ENCODE measurements at places on chromosomes 4 and X.

DNA sequence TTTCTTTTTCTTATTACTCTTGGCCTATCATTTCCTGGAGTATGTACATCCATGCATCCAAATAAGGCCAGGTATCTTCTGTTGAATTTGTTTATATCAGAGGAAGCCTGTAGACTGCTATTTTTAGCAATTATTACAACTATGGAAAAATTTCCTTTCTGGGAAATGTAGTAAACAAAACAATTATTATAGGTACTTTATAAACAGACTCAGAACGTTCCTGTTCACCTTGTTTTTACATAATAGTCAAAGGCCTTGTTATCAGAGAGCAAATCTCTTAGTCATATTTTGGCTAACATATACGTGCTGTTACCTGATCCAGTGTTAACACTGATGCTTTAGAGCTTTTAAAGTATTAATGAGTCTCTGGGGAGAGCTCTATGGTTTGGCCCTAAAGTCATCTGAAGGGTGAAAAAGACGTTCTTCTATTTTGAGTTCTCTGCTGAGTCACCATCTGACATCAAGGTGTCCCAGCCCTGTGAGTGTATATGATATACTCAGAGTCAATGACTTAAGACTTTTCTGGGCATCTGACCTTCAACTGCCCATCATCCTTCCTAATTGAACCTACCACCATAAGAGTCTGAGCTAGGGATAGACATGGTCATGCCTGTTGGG is 7.3 kb downstream of the SPARCL1 start:
- DNase-seq: no peak

DNA sequence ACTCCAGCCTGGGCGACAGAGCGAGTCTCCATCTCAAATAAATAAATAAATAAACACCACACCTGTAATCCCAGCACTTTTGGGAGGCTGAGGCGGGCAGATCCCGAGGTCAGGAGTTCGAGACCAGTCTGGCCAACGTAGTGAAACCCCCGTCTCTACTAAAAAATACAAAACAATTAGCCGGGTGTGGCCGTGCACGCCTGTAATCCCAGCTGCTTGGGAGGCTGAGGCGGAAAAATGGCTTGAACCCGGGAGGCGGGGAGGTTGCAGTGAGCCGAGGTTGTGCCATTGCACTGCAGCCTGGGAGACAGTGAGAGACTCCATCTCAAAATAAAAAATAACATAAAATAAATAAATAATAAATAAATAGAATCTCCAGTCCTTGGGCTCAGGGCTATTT is 185.8 kb downstream of the SHOX start:
- no peak for DNase-seq

GRCh38 chr4:142284402-142285221 is 561.5 kb downstream of the INPP4B start:
- DNase-seq: no peak

- DNase-seq: no peak
Observed at GRCh38 chrX:30296408-30297254, 12.6 kb downstream of the NR0B1 start.

- DNase-seq: no peak
Observed at GRCh38 chrX:87728459-87728858, 210.9 kb downstream of the KLHL4 start.

DNA sequence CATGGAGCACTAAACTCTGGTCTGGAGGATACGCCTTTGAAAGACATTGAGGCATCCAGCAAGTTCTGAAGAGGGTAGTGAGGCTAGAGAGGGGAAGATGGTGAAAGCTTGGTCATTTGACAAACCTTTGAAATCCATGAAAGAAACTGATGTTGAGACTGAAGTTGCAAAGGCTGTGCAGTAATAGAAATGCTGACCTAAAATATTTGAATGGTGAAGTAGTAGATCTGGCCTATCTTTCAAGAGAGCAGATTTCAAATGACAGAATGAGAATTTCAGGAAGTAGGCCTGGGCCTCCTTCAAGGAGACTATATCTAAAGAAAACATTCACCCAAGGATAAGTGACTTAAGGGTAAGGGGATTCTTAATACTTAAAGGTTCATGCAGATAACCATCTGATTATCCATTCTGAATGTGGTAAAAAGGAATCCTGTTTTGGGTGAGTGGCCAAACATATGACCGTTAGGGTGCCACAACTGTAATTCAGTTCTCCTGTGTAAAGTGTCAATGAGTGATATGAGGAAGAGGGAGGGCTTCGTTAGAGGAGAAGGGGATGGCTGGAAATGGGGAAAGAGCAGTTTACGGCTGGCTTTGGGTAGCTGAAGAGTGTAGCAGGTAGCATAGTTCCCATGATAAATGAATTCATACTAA is 62.2 kb downstream of the AMELX start:
- no peak for DNase-seq

DNA sequence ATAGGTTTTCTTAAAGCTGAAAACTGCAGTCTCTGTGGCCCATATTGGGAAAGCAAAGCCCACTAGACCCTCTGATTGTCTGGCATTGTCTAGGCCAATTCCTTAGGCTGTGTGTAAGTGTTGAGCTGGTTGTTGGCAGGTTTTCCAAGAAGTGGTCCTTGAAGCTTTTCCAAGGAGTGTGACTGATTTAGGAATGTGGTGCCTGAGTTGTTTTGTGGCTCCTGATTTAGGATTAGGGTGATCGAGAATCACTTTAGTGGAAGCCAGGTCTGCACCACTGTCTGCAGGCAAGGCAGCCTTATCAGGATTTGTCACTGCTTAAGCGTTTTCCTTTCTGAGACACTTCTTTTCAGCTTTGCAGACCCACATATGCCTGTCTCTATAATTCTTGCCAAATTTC is 339.0 kb upstream of the DDX53 start:
- DNase-seq: no peak

- DNase-seq: no peak
Observed at GRCh38 chr4:84856468-84857049, 109.9 kb downstream of the WDFY3 start.

- no peak for DNase-seq
Observed at GRCh38 chr4:11632025-11632424, 203.3 kb upstream of the HS3ST1 start.

DNA sequence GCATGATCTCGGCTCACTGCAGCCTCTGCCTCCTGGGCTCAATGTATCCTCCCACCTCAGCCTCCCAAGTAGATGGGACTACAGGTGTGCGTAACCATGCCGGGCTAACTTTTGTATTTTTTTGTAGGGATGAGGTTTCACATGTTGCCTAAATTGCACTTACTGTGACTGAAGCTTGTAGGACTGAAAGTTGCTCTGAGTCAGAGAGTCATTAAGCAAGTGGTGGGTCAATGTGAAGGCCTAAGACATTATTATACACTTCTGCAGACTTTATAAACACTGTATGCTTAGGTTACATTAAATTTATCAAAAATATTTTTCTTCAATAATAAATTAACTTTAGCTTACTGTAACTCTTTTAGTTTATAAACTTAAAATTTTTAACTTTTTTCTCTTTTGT is 170.2 kb downstream of the FAT4 start:
- DNase-seq: no peak

GRCh38 chrX:124208660-124209059 is 123.8 kb upstream of the TEX13D start:
- no peak for DNase-seq

DNA sequence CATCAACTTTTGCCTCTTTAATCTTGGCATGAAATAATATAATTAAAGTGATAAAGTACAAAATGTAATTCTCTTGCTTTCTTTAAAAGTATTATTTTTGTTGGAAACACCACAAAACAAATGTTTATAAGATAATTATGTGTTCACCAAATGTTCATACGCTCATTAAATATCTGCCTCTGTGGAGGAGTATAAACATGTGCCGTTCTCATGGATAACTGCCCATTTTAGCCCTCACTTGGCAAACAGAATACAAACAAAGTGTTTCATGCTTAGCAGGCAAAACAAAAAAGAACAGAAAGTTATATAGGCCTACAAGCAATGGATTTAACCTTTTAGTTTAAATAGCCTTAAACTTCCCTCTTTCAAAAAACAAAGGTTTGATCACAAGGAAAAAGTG is 800.5 kb upstream of the DIAPH2 start:
- DNase-seq: no peak

DNA sequence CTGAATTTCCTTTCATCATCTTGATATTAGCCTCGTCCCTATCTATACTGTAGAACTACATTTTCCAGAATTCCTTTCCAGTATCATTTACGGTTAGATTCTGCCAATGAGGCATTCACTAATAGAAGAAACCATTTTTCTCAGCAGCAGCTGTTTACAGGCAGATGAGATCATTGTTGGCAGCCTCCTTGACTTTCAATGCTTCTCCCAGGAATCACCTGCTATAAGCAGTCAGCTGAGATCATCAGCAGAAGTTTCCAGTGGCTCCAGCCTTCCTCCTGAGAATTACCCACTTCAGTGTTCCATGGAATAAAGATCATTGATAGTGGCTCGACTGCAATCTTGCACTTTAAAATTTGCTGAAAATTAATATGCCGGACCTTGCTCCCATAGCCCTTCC is 157.3 kb upstream of the TET2 start:
- DNase-seq: no peak

DNA sequence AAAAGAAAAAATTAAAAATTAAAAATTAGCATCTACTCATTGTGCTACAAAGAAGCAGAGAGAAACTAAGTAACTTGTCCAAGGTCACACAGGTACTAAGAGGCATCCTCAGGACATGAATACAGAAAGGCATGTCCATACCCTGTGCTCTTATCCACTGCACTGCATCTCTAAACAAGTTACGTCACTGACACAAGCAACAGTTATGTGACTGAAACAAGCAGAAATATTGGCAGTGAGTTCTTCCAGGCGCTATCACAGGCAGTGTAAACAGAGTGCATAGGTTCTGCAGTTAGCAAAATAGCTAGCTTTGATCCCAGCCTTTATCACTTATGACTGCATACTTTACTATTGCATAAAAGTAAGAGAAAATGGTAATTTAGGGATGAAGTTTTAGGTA is 7.9 kb downstream of the VEGFC start:
- no peak for DNase-seq

DNA sequence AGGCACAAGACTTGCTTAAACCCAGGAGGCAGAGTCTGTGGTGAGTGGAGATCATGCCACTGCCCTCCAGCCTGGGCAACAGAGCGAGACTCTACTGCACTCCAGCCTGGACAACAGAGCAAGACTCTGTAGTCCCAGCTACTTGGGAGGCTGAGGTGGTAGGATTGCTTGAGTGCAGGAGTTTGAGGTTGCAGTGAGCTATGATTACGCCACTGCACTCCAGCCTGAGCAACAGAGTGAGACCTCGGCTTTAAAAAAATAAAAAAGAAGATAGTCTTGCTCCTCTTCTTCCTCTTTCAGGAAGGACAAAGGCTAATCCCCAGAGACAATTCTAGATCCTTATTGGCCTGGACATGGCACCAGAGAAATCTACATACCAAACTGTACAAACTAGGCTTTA is 5.7 kb upstream of the PPEF2 start:
- DNase-seq: no peak

GRCh38 chr4:117941611-117942010 is 92.7 kb upstream of the NDST3 start:
- DNase-seq: no peak

DNA sequence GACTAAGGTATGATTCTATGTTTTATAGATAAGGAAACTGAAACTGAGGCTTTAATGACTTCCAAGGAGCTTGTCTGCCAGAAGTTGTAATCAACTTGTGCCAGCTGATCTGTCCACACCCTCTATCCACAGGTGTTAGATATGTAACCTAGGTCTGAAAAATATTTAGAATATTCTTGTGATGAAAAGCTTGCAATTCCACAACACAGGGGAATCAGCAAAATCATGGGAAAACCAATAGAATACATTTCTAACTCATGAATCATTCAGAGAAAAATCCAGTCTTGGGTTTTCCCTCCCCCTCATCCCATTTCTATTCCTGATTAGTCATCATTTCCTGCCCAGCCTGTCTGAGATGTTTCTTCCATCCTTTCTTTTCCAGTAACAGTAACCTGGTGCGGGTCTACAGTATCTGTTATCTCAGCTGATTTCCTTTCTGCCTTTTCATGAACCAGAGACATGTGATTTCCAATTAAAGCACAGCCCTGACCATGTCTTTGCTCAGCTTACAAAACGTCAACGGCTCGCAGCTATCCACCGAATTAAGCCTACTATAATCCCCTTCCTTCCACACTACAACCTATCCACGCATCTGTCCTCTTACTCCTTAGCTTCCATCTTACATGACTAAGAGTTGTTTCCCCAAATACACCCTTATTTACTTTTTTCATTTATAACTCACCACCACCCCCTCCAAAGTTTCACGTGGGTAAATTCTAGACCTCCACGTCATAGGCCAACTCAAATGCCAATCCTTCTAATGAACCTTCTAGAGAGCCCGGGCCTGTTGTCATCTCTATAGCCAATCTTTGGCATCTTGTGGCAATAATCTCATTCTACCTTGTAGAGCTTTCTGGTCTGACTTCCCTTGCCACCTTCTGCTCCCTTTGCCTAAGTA is 961 bp upstream of the NOCT start:
- DNase-seq: peak; percentile 23

DNA sequence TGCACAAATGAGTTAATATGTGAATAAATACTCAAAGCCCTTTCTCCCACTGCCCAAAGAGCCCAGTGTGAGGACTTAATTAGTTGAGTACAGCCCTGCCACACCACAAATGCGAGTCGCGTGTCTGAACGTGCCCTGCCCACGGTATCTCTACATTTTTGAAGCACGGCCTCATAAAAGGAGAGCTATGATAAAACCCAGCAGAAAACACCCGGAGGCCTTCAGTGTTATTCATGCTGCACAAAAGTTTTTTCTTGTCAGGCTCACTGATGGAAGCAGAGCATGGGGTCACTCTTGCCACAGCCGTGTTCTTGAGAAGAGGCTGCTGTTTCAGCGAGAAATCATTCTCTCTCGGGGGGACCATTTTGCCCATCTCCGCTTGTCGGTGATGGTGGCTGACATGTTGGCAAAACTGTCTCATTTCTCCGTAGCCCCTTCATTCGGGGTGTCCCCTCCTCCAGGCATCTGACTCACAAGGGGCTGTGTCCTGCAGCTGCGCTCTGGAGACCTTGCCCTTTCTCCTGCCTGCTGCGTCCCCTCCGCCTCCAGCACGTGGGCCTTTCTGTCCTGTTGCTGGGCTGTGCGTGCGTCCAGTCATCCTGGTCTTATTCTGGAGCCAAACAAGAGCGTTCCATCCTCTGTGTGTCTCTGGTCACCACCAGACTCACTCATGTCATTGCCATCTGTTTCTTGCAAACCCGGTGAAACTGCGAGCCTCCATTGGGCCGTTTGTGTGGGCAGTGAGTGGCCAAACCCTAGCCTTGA is 88.8 kb downstream of the SORCS2 start:
- no peak for DNase-seq

- no peak for DNase-seq
Observed at GRCh38 chr4:144663834-144664475, 18.0 kb downstream of the HHIP start.

All from CD4-positive, alpha-beta T cell treated with Interleukin-21 for 1 hour (primary cell).